ENCODE measurements at places on chromosomes 7 and 10.

- no peak for DNase-seq
Observed at GRCh38 chr10:76285012-76285411, 853.6 kb downstream of the LRMDA start.

- DNase-seq, result no peak
Observed at GRCh38 chr7:149764481-149765398, 8.6 kb downstream of the ZNF467 start.

DNA sequence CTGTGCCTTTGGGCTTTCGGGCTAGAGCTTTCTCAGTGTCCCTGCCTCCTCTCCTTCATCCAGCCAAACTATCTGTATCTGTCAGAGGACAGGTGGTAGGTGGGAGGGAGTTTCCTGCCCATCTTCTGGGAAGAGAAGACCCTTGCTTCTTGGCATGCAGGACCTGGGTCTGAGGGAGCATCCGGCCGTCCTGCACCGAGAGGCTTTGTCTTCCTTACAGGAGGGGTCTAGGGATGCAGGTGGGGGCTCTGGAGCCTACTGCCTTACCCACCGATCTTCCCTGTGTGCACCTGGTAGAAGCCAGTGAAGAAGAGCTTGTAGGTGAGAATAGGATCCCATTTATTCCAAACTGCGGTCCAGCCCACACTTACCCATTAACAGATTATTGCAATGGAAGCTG is 5.8 kb upstream of the KLF6 start:
- DNase-seq, result no peak

DNA sequence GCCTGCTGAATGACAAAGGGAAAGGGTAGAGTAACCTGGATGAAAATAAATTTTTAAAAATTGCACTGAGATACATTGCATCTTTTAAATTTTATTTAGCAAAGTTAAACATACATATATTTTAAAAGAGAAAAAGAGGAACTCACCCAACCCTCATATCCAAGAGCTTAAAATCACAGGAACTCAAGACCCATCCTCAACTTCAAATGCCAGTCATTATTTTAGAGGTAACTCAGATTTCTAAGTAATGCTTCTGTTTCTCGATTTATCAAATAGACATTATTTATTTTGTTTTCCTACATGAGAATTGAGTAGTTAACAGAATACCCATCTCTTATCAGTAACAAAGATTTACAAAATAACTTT is 32.4 kb upstream of the KMT2E start:
- no peak for DNase-seq

GRCh38 chr7:136194878-136195277 is 217.7 kb upstream of the MTPN start:
- DNase-seq, result no peak

GRCh38 chr10:100803492-100803891 is 58.1 kb downstream of the PAX2 start:
- DNase-seq, result no peak

DNA sequence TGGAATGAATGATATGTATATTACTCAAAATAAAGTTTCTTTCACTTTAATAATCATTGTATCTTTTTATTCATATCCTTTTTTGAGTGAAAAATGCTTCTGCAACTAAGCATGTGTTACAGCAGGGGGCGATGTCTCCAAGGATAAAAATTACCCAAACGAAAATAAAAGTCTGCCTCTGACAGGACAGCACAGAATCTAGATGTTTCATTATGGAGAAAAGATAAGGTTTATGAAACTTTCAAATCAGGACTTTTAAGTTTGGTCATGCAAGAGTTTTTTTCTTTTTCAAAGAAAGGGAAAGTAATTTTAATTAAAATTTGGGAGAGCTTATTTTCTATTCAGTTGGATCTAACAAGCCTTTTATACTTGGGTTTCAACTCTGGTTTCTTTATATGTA is 48.4 kb downstream of the TES start:
- DNase-seq, result no peak

DNA sequence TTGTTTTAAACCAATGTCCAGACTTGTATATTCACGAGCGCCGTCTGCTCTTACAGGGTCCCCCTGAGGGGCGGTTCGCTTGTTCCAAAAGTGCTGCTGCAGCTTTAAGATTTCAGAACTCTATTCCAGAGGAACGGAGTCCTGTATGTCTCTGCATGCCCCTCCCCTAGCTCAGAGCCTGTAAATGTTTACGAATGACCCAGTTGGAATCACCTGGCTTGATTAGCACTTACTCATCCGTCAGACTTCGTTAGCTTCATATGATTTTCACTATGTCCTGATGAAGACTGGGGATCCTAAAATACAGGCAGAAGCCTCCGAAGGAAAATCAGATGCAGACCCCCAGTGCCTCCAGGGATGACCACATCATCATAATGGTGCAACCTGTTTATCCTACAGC is 4.5 kb upstream of the CHST15 start:
- no peak for DNase-seq

- DNase-seq, result no peak
Observed at GRCh38 chr7:43509906-43510305, 73.0 kb upstream of the STK17A start.

DNA sequence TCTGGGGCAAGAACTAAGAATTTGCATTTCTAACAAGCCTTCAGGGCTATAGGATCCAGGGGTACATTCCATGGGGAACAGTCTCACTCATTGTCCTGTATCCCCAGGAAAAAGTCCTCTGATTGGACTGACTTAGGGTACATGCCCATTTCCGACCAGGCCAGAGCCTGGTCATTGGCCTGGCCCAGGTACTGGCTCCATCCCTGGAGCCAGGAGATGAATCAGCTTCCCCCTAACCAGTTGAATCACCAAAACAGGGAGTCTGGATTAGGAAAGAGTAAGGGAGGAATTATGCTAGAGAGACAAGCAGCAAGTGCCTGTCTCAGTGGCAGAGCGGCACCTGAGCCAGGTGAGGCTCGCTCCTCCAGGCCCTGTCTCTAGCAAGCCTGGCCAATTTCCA is 137.5 kb downstream of the FGFR2 start:
- no peak for DNase-seq

DNA sequence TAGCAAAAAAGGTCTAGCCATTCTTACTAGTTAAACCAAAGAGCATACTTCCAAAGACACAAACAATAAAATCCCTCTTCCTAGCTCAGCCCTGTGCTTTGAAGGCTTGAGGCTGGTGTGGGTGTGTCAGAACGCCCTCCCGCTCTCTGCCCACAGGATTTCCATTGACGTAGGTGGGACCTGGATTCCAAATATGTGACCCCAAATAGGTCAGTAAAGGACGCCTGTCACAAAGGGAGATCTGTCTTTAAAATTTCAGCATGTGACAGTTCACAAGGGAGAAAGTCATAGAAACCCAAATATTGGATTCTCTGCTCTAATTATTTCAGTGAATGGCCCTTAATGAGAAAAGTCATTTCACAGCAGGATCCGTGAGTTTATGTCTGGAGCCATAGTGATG is 39.9 kb upstream of the LYZL1 start:
- DNase-seq, result no peak

DNA sequence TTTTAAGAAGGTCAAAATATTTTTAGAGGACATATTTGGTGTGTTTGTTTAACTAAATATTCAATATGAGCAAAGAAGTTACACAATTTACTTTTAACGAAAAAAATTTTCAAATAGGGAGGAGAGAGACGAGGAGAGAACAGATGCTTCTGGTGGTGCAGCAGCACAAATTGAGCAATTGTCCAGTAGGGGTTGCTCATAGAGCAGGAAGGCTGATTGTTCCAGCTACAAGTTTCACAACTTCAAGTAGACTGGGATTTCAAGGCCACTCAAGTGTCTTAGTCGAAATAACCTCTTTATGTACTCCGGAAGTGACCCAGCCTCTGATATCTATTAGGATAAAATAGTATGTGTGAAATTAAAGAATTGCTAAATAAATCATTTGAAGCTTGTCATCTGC is 197.9 kb downstream of the HDAC9 start:
- DNase-seq, result peak; percentile 64

GRCh38 chr7:116592445-116592844 is 67.6 kb downstream of the CAV1 start:
- DNase-seq, result no peak

GRCh38 chr7:88217675-88218428 is 2.0 kb downstream of the SRI start:
- DNase-seq, result no peak

- DNase-seq, result no peak
Observed at GRCh38 chr10:132110111-132110521, 44.4 kb downstream of the JAKMIP3 start.

DNA sequence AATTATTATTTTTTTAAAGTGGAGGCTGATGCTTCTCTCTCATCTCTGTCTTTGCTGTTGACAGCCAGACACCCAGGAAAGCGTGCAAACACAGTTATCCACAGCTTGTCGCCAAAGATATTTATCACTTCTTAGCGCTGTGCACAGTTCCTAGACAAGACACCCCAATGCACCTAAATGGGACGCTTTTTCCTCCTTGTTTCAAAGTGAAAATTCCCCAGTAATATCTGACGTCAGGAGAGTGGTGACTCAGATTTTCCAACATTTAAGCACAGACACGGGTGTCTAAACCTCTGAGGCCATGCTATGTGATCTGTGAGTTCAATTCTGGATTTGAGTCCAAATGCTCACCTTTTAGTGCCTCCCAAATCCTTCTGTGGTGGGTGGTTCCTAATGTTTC is 151.6 kb downstream of the EMX2 start:
- DNase-seq, result no peak

DNA sequence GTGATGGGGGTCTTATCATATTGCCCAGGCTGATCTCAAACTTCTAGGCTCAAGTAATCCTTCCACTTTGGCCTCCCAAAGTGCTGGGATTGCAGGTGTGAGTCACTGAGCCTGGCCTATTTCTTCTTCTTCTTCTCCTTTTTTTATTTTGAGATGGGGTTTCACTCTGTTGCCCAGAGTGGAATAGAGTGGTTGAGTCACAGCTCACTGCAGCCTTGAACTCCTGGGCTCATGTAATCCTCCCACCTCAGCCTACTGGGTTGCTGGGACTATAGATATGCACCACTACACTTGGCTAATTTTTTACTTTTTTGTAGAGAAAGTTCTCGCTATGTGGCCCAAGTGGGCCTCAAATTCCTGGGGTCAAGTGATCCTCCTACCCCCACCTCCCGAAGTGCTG is 124.3 kb downstream of the SKIDA1 start:
- DNase-seq, result no peak

GRCh38 chr10:30172673-30173072 is 113.3 kb upstream of the JCAD start:
- no peak for DNase-seq

GRCh38 chr7:72062666-72063065 is 349.5 kb downstream of the CALN1 start:
- DNase-seq, result no peak

DNA sequence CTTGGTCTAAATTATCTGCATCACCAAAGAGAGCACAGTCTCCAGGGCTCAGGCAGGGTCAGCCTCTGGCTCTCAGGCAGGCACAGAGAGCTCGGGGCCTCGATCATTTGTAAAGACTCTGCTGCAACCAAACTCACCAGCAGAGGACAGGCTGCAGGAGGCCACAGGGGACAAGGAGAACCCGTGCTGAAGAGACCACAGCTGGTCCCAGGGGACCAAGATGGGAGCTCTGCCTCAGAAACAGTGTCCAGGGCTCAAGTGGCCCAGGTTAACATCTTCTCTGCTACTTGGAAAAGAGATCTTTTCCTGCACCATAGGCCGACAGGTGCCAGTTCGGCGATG is 543.2 kb downstream of the PTPRN2 start:
- no peak for DNase-seq

DNA sequence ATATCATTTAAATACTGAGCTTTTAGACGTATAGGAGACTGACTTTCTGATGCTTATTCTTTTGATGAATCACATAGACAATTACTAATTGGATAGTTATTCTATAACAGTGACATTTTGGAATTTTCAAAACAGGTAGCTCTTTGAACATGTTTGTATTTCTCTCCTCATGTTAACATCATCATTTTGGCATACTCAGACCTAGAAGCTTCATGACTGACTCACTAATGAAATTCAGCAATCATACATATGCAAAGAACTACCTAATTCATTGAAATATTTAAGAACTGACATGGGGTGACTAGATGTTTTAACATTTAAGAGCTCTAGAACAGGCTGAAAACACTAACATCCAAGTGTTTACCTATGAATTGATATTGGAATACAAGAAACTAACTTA is 192.3 kb downstream of the VTI1A start:
- no peak for DNase-seq

GRCh38 chr7:66629222-66630062 is 761 bp downstream of the KCTD7 start:
- DNase-seq, result no peak

GRCh38 chr10:108203905-108204527 is 1039.5 kb upstream of the SORCS1 start:
- DNase-seq, result no peak

DNA sequence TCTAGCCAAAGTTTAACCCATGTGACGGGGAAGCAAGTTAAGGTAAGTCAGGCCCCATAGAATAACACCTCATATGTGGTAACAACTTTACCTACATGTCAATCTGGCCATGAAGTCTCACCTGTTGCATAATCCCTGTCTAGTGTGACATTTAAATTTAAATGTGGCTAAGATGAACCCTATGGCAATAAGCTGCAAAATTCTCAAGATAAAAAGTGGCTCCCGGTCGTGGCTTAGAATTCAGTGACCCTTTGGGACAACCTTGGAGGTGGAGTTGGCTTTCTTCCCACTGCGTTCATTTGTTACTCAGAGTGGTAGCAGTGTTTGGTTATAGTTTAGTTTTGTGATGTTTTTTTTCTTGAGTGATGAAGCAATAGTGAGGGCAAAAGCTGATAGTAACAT is 90.6 kb downstream of the ARID5B start:
- no peak for DNase-seq

DNA sequence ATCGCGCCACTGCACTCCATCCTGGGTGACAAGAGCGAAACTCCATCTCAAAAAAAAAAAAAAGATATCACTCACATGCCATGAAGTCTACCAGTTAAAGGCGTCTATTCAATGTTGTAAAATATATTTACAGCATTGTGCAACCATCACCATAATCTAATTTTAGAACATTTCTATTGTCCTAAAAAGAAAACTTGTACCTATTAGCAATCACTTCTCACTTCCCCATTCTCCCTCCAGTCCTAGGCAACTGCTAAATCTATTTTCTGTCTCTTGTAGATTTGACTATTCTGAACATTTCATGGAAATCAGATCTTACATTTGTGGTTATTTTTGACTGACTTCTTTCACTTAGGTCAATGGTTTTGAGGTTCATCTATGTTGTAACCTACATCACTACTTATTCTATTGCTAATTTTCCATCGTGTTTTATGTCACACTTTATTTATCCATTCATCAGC is 25.2 kb upstream of the OTUD1 start:
- DNase-seq, result no peak

- no peak for DNase-seq
Observed at GRCh38 chr7:5767066-5767465, 14.4 kb downstream of the RNF216 start.

DNA sequence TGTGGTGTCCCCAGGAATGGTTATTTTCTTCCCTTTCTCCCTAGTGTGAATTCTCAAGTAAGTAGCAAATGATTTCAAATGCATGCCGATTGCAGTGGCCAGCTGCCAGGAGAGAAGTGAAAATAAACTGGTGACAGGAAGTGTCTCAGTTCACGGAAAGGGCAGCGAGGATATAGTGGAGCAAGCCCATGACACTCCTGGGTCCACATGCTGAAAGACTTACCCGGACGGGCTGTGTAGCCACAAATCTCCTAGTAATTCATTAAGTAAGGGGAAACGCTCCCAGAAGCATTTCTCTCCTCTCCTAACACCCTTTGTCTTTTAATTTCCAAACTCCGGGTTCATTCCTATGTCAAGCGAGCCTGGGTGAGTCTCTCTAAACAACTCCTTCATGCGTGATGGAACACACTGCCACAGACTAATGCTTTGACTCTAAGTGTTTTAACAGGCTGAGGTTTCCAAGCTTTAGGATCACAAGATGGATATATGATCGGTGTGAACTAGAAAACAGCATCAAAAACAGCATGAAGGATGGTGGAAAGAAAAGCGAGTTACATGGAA is 125.6 kb downstream of the CYP26A1 start:
- peak; percentile 12 for DNase-seq

Data from smooth muscle cell of the brain vasculature (primary cell).